Osteoblast (primary cell): ENCODE measurements at places on chromosomes 16 and 17.

DNA sequence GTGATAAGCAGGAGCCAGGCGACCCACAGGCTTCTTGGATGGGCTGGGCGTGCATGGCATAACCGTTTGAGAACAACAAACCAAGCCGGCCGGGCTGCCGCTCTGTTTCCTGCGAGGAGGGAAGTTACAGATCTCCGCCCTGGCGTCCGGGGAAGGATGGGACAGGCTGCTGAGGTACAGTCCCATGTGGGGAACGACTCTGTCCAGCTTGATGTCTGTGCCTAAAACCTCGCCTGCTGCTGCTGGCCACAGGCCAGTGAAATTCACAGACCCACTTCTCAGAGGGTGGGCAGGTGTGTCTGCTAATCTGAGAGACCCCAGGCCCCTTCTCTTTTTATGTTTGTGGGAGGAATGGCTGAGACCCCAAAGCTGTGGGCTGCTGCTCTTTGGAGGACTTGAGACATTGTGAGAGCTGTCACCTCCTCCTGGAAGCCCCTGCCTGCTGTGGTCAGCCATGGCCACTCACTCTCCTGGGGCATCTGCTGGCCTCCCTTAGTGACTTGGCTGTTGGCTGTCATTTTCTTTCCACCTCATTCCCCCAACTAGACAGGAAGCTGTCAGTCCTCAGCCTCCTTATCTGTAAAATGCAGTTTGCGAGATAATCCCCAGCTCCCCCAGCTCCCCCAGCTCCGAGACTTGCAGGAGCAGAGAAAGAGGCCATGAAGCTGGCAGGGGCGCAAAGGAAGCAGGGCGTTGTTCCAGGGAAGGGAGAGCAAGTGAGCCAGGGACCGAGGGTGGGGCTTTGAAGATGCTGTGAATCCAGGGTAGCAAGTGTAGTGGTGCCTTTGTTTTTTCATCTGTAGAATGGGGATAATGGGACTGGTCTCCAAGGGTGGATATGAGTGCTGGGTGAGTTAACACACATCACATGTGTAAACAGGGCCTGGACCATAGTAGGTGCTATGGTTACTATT, 51.0 kb downstream of the CMIP start:
- peaks cover 11% of the 10 kb centered on the region for H3K4me1 ChIP-seq
- peaks cover 3% of the 10 kb centered on the region for H3K36me3 ChIP-seq
- DNase-seq = peak; percentile 32
- no peaks in the 10 kb centered on the region for H3K27me3 ChIP-seq

DNA sequence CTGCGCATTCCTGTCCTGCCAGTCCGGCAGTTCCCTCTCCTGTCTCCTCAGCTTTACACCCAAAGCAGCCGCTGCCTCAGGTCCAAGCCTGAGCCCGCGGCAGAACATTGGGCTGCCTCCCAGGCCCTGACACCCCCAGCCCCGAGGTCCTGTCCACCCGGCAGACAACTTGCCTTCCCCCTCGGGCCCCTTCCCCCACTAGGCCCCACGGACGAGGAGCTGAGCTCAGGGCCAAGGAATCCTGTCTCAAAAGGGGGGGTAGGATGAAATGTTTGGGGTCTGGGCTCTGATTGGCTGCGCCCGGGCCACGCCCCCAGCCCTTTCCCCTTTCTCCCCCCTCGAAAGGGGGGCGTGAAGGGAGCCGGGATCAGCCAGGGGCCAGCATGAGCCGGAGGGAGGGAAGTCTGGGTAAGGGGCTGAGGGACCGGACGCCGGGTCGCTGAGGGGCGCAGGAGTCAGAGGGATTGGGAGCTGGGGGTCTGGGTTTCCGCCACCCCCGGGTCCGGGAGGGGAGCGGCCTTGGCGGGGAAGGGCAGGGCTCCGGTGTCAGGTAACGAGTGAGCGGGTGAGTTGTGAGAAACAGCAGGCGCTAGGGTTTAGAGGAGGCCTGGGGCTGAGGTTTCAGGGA, at the start of gene CTF1:
CTF1 (plus strand) TSS at position 354 of the 628 bp plus-strand sequence; CDS start at position 384, 30 bp downstream.
- peak within 1 kb of the TSS; percentile 85 for H3K4me3 ChIP-seq
- no peaks in the 10 kb centered on the region for H3K27me3 ChIP-seq
- peak within 1 kb of the TSS; percentile 83 for H3K27ac ChIP-seq
- peaks cover 39% of the 10 kb centered on the region for H3K4me1 ChIP-seq
- peaks cover 3% of the 10 kb centered on the region for H3K36me3 ChIP-seq

DNA sequence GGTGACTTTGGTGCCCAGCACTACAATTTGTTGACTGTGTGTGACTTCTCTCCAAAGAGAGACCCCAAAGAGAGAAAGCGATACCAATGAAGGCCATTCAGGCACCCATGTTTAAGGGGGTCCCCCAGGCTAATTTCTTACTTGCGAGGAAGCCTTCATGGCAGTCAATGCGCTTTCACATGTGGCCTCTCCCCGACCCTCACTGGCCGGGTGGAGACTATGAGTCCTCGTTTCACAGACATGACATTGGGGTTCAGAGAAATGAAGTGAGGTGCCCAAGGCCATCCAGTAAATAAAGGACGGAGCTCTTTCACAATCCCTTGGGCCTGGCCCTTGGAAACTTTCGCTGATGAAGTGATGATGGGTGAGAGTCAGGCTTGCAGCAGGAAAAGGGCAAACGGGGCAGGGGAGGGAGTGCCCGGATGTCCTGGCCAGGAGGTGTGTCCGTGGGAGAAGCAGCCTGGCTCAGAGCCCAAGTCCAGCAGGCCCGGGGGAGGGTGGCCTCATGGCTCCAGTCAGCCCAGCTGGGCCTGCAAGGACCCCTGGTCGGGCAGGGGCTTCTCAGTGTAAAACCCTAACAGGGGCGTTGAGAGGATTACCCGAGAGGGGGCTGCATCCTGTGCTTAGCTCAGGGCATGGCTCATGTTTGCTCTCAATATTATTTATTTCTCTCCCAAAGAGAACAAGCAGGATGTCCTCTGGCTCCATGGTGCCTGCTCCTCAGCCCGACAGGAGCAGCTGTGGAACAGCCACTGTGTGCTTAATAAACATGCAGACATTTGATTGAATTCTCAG, 14.7 kb downstream of the TBX2 start:
- DNase-seq = peak; percentile 89

DNA sequence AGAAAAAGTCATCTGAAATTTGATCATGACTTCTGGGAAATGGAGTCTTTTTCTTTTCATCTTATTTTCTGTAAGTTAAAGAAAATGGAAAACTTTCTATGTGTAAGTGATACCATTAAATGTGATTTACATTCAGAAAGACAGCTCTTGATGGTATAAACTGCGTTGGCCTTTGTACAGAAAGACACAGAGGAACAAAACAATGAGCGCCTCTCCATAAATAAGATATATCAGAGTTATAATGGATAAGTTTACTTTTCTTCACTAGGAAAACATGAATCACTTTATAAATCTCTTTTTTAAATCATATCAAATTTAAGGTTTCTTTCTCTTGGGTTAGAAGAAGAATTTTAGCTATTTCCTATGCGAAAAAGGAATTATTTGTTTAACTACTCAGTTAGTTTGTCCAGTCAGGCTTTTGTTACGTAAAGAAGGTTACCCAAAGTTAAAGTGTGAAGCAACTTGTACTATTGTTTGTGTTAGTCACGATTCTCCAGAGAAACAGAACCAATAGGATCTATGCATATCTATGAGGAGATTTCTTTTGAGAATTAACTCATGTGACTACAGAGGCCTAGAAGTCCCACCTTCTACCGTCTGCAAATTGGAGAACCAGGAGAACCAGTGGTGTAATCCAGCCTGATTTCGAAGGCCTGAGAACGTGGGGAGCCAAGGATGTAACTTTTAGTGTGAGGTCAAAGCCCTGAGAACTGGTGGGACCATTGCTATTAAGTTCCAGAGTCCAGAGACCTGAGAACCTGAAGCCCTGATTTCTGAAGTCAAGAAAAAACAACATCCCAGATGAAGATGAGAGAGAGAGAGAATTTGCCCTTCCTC, 295.4 kb upstream of the KCNJ16 start:
- H3K4me1 ChIP-seq = peaks cover 18% of the 10 kb centered on the region
- H3K36me3 ChIP-seq = no peaks in the 10 kb centered on the region
- peak; percentile 83 for DNase-seq
- H3K4me3 ChIP-seq = no peak overlapping the region

GRCh38 chr16:77833921-77834634, 45.7 kb downstream of the VAT1L start:
- H3K36me3 ChIP-seq = no peaks in the 10 kb centered on the region
- no peak for DNase-seq
- no peaks in the 10 kb centered on the region for H3K4me1 ChIP-seq
- no peak overlapping the region for H3K27ac ChIP-seq
- no peaks in the 10 kb centered on the region for H3K27me3 ChIP-seq

GRCh38 chr17:27462714-27463113, 6.5 kb downstream of the KSR1 start:
- H3K4me3 ChIP-seq = no peak overlapping the region
- H3K4me1 ChIP-seq = peaks cover 10% of the 10 kb centered on the region
- no peaks in the 10 kb centered on the region for H3K36me3 ChIP-seq
- no peak overlapping the region for H3K27ac ChIP-seq
- DNase-seq = peak; percentile 31

DNA sequence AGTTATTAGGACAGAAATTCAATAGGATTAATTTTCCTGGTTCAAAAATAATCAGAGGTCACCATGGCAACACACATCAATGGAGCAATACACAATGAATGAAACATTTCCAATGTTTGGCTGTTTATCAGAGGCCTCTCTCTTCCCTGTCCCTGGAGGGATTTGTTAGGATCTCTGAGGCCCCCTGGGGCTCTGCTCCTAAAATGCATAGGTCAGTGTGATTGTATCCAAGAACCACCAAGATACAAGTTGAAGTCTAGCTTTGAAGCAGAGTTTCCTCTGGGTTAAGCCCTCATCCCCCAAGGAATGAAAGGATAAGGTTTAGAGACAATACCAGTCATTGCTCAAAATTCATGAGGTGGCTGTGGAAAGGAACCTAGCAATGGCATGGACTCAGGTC, 561.2 kb upstream of the C16orf82 start:
- no peaks in the 10 kb centered on the region for H3K36me3 ChIP-seq
- H3K4me3 ChIP-seq = no peak overlapping the region
- H3K27ac ChIP-seq = no peak overlapping the region
- no peak for DNase-seq
- H3K4me1 ChIP-seq = no peaks in the 10 kb centered on the region

DNA sequence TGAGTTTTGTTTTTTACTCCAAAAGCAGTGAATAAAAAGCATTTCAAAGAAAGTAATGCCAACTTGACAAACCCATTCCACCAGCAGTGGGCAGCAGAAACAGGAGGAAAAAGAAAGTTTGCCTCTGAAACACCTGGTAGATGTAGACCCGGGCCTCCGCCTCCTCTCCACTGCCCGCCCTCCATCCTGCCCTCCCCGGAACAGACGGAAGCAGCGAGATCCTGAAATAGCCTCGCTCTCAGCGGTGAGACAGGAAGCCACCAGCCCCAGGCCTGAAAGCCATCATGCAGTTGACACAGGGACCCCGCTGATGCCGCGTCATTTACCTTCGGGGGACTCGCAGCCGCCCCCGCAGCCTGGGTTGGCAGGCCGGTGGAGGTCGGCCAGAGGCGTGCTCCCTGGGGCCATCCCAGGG, 67.8 kb downstream of the C16orf78 start:
- DNase-seq = no peak
- H3K4me1 ChIP-seq = no peaks in the 10 kb centered on the region
- no peak overlapping the region for H3K27ac ChIP-seq
- no peaks in the 10 kb centered on the region for H3K27me3 ChIP-seq
- H3K4me3 ChIP-seq = no peak overlapping the region
- no peaks in the 10 kb centered on the region for H3K36me3 ChIP-seq

DNA sequence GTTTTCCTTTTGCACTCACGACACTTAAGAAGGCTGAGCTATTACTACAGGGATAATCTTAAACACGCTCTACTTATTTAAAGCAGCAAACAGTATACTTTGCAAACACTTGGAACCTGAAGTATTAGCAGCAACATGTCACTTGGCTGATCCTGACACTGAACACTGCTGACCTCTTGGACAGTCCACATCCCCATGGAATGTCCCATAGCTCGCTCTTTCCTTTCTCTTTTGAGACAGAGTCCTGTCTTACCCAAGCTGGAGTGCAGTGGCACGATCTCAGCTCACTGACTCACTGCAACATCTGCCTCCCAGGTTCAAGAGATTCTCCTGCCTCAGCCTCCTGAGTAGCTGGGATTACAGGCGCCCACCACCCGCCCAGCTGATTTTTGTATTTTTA, 26.4 kb downstream of the SMYD4 start:
- no peak for DNase-seq
- peaks cover 15% of the 10 kb centered on the region for H3K36me3 ChIP-seq

GRCh38 chr17:72901657-72902056, 190.8 kb downstream of the SLC39A11 start:
- H3K36me3 ChIP-seq = no peaks in the 10 kb centered on the region
- no peak for DNase-seq
- no peaks in the 10 kb centered on the region for H3K4me1 ChIP-seq
- no peak overlapping the region for H3K4me3 ChIP-seq

GRCh38 chr17:10616502-10617119, 40.5 kb downstream of the MYH3 start:
- peak; percentile 92 for DNase-seq
- no peaks in the 10 kb centered on the region for H3K36me3 ChIP-seq
